ENCODE measurements at places on chromosomes 12 and 14.

DNA sequence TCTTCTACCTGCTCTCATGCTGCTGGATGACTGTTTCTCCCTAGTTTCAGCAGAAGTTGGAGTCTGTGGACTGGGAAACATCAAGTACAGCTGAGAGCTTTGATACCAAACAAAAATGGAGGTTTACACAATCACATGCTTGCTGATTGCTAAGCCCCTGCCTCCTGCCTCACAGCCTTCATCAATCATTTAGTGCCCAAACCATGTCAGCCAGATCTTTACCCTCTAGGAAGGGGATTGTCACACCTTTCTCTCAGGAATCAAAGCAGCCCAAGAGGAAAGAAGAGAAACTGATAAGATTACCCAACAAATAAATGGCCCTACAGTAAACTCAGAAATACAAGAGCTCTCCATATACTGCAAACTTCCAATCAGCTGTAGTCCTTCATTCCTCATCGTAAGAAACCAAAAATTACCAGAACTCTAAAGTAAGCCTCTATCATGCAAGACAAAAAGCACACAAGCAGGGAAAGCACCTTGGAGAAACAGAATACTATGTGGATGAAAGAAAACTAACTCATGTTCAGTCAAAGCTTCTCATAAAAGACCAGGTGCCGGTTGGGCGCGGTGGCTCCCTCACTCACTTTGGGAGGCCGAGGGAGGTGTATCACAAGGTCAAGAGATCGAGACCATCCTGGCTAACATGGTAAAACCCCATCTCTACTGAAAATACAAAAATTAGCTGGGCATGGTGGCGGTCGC, 63.6 kb upstream of the RESF1 start:
- no peak for DNase-seq

DNA sequence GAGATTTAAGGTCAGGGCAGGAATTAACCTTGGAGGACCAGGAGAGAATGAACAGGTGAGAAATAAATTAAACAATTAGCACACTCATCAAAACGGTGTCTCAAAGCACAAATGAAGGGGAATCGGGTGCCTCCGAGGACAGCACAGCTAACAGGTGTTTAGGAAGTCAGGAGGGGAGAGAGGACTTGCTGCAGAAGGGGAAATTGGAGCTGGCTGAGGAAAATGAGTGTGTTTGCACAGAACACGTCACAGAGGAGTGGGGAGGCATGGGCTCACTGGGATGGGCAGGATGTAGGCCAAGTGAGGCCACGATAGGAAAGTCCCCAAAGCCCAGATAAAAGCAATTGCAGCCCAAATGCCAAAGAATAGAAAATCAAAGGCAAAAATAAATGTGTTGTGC, 121.7 kb downstream of the ZNF664 start:
- DNase-seq = no peak

- no peak for DNase-seq
Observed at GRCh38 chr12:6828781-6829535, 751 bp downstream of the P3H3 start.

DNA sequence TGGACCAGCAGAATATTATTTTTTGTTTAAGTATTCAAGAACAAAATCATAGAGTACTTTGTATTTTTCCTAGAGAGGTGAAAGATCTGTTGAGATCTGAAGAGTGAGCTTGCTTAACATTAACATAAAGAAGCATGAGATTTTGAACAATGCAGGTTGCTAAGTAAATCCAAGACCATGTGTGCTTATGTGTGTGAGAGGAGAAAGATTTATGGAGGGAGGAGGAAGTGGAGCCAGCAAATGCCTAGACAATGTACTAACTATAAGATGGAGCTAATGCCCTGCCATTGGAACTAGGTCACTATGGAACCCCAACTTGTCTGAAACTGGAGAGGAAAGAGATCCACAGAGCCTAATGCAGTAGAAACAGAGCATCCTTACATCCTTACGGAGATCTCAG, 13.3 kb downstream of the FAM161B start:
- DNase-seq = no peak
